Right lung (tissue), 10 donors: ENCODE measurements at places on chromosomes 4 and X. TPM values are rescaled to one million over a fixed set of nuclear protein-coding genes. Genes with fewer than 3 reads are reported as not detected.

DNA sequence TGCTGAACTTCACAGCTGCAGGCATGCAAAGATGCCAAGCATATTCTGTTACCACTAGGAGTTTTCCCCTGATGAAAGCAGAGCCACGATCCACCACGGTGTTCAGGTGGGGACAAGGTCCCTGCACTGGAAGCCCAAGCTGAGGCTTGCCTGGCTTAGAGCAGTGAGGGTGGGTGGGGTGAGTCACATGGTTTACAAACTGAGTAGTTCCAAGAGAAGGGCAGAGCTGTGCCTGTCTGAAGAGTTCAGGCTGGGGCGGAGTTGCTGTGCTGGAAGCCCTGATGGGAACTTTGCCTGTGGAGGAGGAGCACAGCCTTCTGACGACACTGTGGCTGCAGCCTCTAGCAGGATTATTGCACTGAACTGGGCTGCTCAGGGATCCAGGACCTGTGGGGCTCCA, 45.5 kb downstream of the FAM9B start:
- DNase-seq: peak; percentile 2

DNA sequence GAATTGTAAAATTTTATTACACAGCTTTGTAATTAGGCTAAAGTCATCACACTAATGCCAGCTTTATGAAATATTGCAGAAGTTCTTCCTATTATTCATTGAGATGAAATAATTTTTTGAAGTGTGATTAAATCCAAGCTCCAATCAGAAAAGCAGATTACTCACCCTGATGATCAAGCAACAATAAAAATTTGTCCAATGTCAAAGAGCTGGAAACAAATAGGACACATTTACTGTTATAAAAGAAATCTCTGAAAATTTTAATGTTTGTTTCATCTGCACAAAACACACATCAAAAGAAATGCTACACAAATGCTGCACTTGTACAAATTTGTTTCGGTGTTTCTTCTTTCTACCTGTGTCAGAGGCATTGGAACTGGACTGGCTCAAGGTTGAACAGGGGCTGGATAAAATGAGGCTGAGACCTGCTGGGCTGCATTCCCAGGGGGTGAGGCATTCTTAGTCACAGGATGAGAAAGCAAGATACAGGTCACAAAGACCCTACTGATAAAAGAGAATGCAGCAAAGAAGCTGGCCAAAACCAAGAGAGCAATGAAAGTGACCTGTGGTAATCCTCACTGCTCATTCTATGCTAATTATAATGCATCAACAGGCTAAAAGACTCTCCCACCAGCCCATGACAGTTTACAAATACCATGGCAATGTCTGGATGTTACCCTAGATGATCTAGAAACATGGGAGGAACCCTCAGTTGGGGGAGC, 78.3 kb downstream of the GASK1B start:
- DNase-seq: no peak

DNA sequence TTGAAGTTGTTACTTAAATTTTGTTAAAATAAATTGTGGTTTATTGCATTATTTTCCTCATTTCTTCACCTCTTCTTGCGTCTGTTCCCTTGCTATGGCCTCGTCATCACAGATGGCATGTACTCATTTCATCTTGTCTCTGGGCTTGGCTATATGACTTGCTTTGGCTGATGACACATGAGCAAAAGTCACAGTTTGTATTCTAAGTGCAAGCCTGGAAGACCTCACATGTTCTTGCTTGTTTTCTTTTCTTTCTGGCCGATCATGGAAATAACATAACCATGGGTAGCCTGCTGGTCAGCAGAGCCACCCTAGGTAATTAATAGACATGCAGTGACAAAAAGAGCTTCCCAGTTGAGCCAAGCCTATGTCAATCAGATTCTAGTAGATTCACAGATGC, 527.9 kb downstream of the SPRY1 start:
- DNase-seq: no peak

GRCh38 chr4:48858130-48858529, 27.2 kb downstream of the OCIAD1 start:
- DNase-seq: no peak

- DNase-seq: no peak
Measured at GRCh38 chr4:26181616-26182015, 139.2 kb upstream of the RBPJ start.

- no peak for DNase-seq
Measured at GRCh38 chr4:88533937-88534750, 10.6 kb upstream of the PYURF start.

GRCh38 chr4:7021355-7021754, 21.8 kb upstream of the TADA2B start:
- no peak for DNase-seq

GRCh38 chrX:137290011-137290410, 256.2 kb upstream of the GPR101 start:
- no peak for DNase-seq

DNA sequence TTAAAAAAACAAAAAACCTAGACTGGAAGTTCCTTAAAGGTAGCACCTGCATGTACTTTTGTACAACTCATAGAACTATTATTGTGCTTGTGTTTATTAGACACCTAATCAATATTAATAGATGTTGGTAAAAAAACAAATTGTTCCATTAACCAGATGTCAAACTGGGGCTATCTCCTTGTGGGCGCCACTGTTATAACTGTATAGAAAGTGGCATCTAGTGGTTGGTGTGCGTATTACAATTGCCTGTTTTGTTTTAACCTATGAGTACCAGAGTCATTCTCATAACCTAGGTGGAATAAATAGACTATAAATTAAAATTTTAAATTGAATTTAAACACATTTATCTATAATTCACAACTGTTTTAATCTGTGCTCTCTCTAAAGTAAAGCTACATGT, 97.4 kb downstream of the COL4A5 start:
- DNase-seq: no peak

DNA sequence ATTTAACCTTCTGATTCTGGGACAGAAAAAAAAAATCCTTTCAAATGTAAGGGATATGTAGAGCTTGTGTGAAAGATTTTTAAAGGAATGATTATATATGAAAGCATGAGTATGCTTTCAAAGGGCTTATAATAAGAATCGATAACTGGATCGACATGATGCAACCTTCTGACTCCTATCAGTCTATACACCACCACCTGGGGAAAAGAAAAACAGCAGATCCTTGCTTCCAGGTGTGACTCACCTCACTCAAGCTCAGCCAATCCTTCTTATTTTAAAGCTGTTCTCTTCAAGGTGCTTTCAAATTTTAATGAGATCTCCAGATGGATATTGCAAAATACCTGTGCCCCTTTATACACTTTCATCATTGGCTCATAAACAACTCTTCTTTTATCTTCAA, 102.1 kb upstream of the EDNRA start:
- no peak for DNase-seq

GRCh38 chrX:133033010-133033409, 63.9 kb downstream of the USP26 start:
- no peak for DNase-seq

DNA sequence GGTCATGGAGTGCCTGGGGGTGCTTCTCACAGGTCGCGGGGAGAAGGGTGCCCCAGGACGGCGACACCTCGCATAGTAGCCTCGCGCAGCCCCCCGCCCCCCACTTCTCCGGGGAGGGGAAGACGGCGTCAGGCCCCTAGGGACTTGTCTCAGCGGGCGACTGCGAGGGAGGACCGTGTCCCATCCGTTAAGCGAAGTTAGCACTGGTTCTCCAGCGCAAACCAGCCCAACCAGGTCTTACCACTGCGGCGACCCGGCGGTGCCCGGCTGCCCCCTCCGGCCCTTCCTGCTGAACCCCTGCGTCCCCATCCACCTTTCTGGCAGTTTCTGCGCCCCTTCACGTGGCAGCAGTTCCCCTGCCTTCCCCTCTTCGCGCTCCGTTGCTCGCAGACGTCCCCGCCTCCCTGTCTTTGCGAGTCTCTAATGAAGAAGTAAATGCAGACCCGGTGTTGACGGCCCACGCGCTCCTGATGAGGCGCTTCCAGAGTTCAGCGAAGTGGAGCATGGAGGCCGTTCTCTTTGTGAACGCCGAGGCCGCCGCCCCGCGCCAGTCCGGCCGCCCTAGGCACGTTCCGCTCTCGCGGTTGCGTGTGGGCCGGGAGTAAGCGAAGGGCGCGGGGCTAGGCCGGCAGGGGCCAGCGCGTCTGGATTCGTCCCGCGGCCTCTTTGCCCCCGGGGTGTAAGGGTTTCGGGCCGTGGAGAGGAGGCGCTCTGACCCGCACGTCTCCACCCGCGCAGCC, 3.0 kb downstream of the SLIT2 start:
- no peak for DNase-seq

- DNase-seq: no peak
Measured at GRCh38 chr4:48109413-48110263, 24.4 kb downstream of the TXK start.

GRCh38 chrX:94365736-94366135, 691.7 kb downstream of the FAM133A start:
- DNase-seq: no peak

CHM gene
- 21.3 TPM for polyA plus RNA-seq

CLGN gene
- 5.8 TPM for polyA plus RNA-seq

GAGE12H gene
- not detected for polyA plus RNA-seq
